CD4-positive, alpha-beta T cell treated with Interleukin-17A for 4 hours (primary cell): ENCODE measurements at places on chromosomes 16 and 17.

DNA sequence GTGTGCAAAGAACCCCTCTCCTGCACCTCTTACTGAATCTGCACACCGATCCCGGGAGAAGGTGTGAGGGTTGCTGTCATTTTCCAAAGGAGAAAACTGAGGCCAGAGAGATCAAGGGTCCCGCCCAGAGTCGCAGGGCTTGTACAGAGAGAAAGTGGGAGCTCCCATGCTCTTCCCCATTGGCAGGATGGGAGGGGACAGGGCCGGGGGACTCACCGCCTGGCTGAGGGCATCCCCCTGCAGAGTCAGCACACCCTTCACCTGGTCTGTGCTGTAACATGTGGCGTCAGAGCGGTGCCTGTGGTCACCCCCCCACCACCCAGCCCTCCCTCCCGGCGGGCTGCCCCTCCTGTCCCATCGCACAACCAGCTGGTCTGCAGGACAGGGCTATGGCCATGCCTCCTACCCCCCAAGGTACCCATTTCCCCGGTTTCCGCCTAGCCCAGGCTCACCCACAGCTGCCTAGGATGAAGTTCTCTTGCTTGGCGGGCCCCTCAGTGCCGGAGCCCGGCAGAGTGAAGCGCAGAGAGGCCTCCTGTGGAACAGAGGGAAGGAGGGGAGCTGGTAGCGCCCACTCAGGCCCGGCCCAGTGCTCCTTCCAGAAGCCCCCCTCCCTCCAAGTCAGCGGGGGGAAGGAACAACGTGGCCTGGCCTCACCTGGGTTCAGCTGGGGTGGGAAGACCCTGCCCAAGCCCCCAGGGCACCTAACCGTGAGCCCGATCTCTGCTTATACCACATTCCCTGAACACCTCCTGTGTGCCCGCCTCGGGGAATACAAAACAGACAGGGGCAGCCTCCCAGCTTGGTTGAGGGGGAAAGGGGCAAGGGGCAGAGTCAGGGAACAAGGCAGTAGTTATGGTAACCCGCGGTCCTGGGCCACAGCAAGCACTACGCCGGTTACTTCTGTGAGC lies 1.1 kb downstream of the ROGDI start:
- no peak for DNase-seq

DNA sequence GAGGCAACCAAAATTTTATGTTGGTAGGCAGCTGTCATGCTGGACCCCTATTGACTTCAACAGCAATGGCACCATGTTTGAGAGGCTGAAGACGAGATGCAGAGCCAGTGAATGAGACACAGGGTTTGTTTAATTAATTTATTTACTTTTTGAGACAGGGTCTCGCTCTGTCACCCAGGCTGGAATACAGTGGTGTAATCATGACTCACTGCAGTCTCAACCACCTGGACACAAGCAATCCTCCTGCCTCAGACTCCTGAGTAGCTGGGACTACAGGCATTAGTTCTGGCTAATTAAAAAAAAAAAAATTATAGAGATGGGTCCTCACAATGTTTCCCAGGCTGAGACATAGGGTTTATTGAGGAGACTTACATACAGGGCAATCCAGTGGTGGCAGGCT lies 36.2 kb upstream of the PPM1D start:
- no peak for DNase-seq

GRCh38 chr16:56245197-56245596 lies 53.9 kb downstream of the GNAO1 start:
- DNase-seq, result no peak

DNA sequence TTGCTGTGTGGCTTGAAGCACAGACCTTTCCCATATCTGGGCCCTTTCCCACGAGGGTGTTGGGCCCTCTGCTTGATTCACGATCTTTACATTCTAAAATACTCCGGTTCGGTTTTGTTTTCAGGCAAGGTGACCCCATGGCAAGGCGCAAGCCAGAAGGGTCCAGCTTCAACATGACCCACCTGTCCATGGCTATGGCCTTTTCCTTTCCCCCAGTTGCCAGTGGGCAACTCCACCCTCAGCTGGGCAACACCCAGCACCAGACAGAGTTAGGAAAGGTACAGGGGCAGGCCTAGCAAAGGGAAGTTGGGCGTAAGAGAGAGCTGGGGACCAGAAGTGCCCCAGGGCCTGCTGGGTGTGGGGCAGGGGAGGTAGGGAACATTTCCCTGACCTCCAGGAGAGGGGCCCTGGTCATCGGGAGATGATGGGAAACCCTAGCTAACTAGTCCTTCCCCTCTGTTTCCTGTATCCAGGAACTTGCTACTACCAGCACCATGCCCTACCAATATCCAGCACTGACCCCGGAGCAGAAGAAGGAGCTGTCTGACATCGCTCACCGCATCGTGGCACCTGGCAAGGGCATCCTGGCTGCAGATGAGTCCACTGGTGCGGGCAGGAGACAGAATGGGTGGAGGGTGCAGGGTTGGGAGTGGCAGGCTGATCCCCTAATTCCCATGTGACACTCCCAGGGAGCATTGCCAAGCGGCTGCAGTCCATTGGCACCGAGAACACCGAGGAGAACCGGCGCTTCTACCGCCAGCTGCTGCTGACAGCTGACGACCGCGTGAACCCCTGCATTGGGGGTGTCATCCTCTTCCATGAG lies 1.4 kb downstream of the ALDOA start:
- DNase-seq, result no peak

DNA sequence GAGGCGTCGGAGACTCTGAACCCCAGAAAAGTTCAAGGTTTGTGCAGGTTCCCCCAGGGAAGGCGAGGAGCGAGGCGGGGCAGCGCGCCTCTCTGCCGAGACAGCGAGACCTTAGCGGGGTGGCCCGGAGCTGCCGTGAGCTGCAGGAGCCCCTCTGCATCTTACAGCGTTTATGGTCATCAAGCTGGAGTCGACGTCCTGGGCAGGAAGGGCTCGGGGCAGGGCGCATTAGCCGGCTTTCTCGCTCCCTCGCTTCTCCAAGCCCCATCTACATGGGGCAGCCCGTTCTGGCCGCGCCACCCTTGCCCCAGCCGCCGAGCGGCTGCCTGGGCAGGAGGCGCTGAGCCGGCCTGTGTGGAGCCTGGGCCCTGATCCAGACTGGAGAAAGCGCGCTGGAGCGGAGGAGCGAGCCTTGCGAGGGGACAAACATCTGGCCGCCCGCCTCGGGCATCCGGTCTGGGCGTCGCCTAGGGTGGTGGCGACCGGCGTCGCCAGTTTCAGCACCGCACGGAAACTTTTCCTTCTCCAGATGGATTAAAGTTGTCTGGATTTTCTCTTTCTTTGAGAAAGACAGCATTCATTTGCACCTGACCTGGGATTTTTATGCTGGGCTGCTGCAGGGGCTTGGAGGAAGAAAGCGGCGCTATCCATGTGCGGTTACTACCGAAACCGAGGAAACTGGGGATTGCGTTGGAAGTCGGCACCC lies 750 bp downstream of the TMEM132E start:
- no peak for DNase-seq

DNA sequence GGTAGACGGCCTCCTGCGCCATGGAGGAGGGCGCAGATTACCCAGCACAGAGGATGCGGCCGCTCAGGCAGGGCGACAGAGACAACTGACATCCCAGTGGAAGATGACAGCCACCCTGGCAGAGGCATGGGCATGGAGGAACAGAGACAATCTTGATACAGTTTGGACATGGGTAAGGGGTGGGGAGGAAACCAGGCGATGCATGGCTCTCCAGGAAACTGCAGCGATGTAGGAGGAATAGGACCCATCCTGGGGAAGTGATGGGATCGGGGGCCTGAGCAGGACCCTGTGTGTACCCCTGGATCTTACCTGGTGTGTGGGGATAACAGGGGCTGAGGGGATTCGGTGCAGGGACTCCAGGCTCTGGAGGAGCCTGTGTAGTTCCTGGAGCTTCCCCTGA lies 4.6 kb downstream of the OSBPL7 start:
- DNase-seq, result no peak

DNA sequence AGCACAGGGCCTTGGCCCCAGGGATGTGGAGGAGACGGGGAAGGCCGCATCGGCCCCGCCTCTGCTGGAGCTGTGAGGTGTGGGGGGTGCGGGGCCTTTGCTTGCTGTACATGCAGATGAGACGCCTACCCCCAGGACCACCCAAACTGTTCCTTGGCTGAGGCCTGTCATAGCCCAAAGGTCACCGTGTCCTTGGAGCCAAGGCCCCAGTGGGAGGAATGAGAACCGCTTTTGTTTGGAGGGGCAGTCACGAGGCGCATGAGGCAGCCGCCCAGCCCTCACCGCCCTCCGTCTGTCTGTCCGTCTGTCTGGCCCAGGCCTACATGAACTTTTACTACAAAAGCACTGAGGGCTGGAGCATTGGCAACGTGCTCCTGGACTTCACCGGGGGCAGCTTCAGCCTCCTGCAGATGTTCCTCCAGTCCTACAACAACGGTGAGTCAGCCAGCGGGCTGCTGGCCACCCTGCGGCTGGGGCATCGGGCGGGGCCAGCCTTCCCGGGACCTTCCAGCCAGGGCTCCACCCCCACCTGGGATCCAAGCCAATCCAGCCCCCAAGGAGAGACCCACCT lies 8.8 kb downstream of the TAX1BP3 start:
- no peak for DNase-seq
